ENCODE measurements at places on chromosomes 7 and 10.

DNA sequence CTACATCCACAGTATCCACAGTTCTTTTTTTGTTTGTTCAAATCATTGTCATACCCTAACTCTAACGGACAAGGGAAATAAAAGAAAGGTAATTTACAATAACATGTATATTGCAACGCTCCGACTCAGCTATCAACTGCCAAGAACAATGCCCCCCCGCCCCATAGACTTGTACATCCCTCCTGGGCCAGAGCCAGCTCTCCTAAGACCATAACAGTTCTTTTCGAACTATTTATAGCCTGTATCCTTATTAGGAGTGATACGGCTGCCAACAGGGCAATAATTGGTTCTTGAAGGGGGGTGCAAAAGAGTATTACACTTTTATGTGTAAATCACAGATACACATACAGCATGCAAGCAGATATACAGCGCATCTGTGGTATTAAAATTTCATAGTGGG lies 495.7 kb downstream of the GALNT17 start:
- no peak for DNase-seq

GRCh38 chr7:107909445-107909844 lies 18.5 kb downstream of the DLD start:
- no peak for DNase-seq

DNA sequence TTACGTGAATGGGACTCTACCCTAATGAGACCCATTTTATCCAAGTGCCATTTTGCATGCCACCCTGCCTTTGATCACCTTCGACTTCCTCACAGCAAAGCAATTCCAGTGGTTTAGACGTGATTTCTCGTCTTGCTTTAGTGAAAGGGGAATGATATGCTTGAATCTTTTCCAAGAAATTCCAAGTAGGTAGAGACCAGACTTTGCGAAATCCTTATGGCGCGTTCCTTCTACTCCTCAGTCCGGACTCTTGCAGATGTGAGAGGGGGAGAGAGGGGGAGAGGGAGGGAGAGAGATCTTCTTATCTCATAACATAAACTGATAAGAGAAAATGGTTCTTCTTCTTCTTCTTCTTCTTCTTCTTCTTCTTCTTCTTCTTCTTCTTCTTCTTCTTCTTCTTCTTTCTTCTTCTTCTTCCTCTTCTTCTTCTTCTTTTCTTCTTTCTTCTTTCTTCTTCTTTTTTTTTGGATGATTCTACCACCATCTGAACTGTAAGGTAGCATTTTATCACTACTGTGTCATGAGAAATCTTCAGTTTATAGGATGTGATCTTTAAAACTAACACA lies 883 bp downstream of the SPAG6 start:
- no peak for DNase-seq

DNA sequence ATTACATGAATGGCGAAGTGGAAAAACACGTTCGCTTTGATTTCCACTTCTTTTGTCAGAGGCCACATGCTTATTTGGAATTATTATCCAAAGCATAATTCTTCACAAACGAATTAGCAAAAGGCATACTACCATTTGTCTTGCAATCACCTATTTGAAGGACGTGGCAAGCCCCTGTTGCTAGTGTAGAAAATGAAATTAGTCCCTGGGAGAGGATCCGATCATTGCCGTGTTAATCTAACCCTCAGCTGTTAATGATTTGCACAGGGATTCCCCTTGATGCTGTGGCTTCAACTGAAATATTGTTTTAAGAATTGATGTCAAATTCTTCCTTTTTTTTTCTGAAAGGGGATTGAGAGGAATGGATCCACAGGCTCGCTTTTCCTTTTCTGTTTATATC lies 4.6 kb downstream of the AGMO start:
- DNase-seq = no peak

DNA sequence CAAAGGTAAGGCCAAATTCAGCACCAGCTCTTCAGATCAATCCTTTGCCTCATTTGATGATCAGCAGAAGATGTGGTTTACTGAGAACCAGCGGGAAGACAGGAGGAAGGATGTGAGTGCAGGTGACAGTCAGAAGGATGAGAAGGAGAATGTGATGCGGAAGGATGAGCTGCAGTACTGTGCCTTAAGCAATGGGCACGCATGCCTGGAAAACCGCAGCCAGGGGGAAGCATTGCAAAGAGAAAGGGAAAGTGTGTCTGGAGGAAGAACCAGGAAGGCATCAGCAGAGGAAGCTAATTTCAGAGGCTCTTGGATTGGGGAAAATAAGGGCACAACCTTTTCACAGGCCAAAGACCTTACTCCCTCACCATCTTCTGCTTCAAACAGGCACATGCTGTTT lies 25.7 kb downstream of the C10orf71 start:
- DNase-seq = no peak

DNA sequence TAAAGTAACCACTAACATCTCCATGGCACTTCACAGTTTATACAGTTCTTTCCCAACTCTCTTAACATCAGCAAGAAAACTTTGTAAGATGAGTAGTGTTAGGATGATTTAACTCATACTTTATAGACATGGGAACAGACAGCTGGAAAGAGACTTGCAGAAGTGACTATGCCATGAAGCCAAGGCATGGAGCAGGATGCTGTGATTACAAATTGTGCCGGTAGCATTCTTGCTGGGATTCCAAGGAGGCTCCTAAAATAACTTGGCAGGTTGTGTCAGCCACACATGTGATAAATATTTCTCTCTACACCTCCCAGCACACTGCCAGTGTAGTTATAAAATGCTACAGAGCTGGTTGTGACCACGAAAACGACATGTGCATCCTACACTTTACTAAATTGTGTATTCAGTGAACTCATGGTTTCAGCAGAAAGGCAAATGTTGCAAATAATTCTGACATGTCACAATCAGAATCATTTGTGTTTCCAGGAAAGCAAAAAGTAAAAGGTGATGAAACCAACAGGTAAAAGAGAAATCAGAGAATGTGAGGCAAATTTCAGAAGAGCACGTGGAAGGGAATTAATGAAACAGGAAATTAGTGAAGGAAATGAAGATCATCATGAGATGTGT lies 5.6 kb upstream of the CYP3A4 start:
- DNase-seq = no peak

GRCh38 chr10:11824376-11824775 lies 1.2 kb downstream of the PROSER2 start:
- DNase-seq = no peak

DNA sequence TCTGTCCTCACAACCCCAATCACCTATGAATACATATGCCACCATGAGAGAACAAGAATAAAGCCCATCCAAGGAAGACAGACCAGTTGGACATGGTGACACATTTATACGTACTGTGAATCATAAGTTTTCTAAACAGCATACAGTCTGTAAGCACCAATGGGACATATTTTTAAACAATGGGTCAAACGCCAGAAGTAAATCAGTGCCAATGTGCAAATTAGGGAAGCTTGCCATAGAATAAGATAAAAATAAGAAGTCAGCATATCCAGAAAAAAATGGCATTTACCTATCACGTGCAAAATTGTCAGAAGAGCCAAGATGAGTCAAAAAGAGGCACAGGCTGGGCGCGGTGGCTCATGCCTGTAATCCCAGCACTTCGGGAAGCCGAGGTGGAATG lies 910.4 kb downstream of the SORCS1 start:
- DNase-seq = no peak

GRCh38 chr10:125757742-125758141 lies 17.9 kb downstream of the MMP21 start:
- DNase-seq = no peak

All from stimulated activated CD8-positive, alpha-beta memory T cell treated with anti-CD3 and anti-CD28 coated beads, Interleukin-2, amount 100 ng/mL, for 48 hours (primary cell).